ENCODE measurements at places on chromosomes 11 and 22.

DNA sequence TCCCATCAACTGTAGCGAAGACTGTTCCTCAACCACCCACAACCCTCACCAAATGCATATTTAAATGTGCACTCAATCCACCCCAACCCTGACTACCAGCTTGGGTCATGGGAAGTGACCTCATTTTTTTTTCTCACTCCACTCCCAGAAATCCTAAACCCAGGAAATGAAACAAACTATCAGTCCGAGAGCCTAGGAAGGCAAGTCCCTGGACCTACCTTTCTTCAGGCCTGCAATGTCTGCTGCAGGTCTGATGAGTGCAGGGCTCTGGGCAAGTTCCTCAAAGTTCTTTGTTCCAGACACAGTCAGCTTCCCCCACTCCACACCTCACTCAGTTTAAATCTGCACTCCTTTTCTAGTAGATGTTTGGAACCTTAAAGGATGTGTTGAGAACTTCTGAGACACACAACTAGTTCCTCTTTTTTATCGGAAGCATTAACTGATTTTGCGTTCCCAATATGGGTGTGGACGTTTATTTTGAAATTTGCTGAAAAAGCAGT, at the start of gene MS4A4E:
MS4A4E (minus strand) TSS at position 398 of the 500 bp plus-strand sequence. CDS start 13,082 bp downstream, outside the sequence.
- no peak for DNase-seq

DNA sequence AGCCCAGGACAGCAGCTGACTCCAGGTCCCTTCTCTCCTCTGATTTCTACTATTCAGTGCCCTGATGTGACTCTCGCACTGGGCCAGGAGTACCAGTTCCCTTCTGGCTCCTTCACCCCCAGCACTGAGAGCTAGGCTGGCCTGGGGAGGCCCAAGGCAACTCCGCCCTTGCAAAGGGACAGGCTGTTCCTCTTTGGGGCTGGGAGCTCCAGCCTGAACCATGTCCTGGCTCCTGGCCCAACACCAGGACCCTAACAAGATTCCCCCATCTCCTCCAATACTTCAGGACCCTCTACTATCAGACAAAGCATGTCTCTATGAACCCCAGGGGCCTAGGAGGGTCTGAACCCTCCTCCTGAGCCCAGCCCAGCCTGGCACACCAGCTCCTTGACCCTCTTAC, 12.5 kb downstream of the CREB3L1 start:
- DNase-seq: no peak

GRCh38 chr11:8100605-8101004, 19.6 kb downstream of the TUB start:
- no peak for DNase-seq

GRCh38 chr11:1256257-1257045, 33.6 kb downstream of the MUC5B start:
- no peak for DNase-seq

DNA sequence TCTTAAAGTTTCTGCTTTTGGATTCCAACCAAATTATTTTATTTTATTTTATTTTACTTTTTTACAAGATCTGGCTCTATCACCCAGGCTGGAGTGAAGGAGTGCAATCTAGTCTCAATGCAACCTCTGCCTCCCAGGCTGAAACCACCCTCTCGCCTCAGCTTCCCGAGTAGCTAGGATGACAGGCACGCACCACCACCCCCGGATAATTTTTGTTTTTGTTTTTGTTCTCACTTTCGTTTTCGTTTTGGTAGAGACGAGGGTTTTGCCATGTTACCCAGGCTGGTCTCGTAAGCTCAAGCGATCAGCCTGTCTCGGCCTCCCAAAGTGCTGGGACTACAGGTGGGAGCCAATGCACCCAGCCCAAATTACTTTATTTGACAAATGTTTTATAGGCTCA, 219.8 kb downstream of the ETS1 start:
- no peak for DNase-seq

DNA sequence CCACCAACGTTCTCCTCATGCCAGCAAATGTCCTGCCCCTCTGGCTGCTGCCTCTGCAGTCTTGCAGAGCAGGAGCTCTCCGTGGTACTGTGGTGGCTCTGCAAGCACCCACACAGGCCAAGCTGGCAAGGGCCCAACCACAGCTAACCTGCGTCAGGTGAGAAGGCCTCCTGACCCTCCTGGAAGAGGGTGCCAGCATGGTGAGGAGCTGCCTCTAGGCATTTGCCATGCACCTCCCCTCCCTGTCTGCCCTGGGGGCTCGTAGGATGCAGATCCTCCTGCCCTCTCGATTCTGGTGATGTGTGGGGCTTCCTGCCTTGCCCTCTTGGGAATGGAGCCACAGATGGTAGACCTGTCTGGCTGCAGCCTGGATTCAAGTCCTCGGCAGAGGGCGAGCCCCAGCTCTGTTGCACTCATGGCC, 1408.8 kb downstream of the TBC1D22A start:
- DNase-seq: no peak

- DNase-seq: no peak
Measured at GRCh38 chr22:24810043-24810749, 4.2 kb downstream of the SGSM1 start.

DNA sequence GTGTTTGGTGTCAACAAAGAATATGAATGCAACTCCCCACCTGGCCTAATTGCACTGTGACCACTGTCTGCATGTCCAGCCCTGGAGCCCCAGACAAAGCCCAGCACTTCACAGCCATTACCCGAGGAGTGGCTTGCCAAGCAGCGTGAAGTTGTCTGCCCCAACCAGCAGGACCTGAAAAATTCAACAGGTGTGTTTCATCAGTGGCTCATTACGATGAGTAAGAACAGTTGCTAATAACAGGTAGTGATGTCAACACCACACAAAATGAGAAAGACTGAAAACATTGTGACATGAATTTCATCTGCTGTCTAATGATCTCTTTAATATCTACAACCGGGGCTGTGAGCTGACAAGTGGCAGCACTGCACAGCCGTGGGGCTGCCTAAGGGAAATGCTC, 10.3 kb downstream of the MRPL21 start:
- DNase-seq: no peak
